Activated naive CD4-positive, alpha-beta T cell treated with anti-CD3 and anti-CD28 coated beads, Interleukin-2, amount 50 U/mL, for 16 hours (primary cell): ENCODE measurements at places on chromosomes 4 and X.

DNA sequence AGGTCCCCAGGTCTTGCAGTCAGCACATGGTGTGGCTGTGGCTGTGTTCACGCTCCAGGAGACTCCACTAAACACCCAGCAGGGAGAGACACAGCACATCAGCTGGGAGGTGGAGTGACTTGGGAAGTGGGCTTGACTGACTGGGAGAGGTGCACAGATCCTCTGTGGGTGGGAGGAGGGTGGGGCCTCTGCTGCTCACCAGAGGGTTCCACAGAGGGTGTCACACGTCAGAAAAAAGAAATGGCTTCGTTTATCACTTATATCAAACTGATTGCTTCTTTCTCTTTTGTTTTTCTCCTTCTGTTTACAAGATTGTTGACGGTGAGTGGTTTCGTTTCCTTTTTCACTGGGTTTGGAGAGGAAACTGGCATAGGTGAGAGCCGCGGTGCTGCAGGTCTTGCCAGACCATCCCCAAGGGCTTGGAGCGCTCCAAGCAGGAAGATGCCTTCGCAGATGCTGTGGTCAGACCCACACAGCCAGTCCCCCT, 24.8 kb upstream of the FAM193A start:
- DNase-seq, result no peak

GRCh38 chr4:15832523-15833451, 54.7 kb downstream of the CD38 start:
- no peak for DNase-seq

DNA sequence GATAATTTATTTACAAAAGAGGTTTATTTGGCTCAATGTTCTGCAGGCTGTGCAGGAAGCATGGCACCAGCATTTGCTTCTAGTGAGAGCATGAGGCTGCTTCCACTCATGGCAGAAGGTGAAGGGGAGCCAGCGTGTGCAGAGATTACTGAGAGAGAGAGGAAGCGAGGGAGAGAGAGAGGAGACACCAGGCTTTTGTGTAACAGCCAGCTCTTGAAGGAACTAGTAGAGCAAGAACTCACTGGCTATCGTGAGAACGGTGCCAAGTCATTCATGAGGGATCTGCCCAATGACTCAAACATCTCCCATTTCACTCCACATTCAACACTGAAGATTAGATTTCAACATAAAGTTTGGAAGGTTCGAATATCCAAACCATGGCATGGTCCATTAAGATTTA, 12.7 kb downstream of the GUCY1A1 start:
- no peak for DNase-seq

GRCh38 chr4:66048861-66049260, 378.6 kb upstream of the EPHA5 start:
- no peak for DNase-seq

DNA sequence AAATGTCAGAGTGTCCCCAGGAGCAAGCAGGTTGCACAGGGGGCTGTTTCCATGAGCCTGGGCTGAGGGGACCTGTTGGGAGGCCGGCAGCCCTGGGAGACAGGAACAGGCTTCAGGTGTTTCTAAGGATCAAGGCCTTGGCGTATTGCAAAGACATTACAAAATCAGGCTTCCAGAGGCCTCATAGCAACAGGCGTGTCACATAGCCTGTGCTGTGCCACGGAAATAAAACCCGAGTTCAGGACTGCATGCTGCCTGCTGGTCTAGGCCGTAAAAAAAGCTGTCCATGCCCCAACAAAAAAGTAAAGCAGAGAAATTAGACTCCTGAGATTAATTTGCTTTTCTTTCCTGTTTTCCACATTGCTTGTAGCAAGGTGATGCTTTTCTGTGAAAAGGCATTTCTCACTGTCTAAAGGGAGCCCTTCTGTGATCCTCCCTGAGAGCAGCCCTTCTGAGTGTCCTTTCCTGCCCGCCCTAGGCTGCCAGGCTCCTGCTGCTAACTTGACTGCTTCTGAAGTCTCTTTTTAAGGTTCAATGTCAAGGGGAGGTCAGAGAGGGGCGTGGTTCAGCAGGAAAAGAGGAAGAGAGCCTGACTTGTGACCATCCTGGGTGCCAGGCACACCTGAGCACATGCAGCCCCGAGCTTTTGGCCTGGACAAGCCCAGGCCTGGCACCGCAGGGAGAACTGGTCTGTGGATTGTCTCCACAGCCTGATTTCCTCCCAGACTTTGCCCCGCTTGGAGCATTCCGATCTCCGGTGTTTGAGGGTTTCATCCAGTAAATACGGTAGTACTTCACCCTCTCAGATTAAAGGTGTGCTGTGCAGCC, 21.3 kb downstream of the SHROOM2 start:
- no peak for DNase-seq

- no peak for DNase-seq
Measured at GRCh38 chrX:39912126-39912525, 185.6 kb downstream of the BCOR start.

DNA sequence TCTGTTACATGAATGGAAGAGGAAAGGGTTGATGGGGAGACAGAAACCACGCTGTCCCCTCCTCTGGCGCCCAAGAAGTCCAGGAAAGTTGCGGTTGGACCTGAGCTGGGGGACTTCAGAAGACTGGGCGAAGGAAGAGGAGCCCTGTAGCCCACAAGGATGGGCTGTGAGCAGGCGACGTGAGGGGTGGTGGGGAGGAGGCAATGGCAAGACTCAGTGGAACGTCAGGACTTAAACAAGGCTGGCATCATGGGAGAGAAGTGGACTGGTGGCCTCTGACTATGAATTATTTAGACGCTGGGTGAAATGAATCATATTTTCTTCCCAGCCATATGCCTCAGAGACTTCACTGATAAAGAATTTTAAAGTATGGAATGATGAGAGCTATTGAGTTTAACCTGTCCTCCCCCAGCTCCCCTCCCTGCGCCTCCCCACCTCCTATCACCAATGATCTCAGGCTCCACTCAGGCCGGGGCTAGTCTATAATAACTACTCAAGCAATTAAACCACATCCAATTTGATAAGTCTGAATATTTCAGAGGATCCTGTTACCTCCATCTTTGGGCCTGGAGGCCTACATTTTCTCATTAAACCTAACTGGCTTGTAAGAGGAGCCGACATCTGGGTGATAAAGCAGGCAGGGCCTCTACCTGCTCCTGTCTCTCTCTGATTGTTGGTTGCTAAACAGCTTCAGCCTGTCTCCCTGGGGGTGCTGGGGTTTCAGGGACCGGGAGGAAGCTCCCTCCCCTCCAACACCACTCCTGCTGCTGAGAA, 63.6 kb downstream of the SMIM20 start:
- DNase-seq, result no peak

- DNase-seq, result no peak
Measured at GRCh38 chrX:56221101-56221500, 11.1 kb upstream of the KLF8 start.

DNA sequence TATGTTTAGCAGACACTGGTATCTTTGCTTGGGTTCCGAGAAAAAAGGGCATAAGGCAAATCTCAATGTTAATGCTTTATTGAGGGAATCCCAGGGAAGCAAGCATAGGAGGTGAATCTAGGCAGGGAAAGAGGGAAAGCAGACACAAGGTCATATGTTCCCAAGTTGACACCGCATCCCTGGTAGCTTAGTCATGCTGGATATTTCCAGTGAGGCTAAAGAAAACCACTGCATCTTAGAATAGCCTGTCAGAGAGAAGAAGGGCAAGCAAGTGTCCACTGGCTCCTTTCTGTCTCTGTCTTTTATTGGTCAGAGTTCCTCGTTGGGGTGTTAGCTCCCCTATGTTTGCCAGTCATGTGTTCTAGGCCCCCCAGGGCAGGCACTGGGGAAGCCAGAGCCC, 104.7 kb downstream of the NKX6-1 start:
- DNase-seq, result no peak
